ENCODE measurements at places on chromosomes 2 and 18.

- DNase-seq = no peak
Measured at GRCh38 chr2:65834771-65835475, 402.5 kb upstream of the SPRED2 start.

DNA sequence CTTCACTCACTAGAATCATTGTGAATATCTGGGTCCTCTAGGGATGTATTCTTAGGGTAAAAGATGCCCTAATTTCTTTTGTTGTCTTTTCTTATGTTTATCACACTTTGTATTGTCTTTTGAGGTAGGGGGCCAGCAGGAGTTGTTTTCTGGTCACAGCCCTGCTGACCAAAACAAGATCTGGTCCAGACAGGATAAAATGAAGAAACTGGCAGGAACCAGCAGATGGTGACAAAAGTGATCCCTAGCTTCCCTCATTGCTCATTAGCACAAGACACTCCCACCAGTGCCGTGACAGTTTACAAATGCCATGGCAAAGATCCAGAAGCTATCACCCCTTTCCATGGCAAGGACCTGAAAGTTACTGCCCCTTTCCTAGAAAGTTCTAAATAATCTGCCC lies 81.7 kb upstream of the CCDC85A start:
- DNase-seq = no peak

- DNase-seq = no peak
Measured at GRCh38 chr18:57220930-57221483, 74.1 kb downstream of the BOD1L2 start.

- no peak for DNase-seq
Measured at GRCh38 chr18:67980241-67980640, 463.7 kb upstream of the DSEL start.

DNA sequence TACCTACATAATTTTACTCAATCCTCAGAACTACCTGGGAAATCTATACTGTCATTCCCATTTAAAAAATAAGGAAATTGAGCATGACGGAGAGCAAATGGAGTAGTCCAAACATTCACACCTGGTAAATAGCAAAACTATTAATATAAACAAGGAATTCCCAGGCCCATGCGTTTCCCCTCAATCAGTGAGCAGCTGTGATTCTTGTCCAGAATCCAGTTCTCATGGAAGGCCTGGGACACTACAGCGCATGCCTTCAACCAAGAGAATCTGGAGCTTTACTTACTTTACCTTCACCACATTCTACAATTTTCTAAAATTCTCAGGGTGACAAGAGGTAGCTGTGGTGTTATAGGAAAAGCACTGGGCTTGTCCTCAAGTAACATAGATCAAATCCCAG lies 259.0 kb downstream of the LRATD1 start:
- DNase-seq = no peak

DNA sequence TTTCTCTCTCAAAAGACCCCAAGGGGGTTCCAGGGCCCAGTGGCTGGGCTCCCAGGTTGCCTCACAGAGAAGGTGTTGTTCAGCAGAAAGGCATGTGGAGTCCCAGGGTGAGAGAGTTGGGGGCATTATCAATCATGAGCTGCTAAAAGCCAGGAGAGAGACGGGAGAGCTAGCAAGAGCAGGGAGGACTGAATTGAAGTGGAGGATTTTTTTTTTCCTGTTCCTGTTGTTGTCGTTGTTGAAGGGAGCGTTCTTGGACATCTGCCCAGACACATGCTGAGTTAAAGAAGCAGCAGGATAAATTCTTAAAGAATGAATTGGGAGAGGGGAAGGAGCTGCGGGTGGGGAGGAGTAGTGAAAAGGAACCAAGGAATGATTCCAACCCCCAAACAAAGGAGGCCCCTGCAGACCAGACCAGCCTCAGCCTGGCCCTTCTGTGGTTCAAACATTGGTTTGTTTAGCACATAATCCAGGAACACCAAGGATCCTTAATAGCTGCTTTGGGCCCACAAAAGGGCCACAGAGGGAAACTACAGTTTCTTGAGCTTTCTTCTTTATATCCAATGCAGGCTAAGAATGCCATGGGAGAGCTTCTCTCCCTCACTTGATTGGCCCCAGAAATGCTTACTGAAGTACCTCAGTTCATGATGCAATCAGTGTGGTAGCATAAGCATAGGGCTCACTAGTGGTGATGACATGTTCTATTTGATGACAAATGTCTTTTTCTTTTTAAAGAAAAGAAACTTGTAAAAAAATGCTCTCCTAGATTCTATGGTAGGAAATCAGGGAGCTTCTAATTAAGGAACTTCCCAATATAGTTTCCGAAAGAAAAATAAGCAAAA lies 146.0 kb downstream of the SETBP1 start:
- no peak for DNase-seq

GRCh38 chr18:56652802-56653201 lies 1.6 kb downstream of the WDR7 start:
- no peak for DNase-seq

- DNase-seq = no peak
Measured at GRCh38 chr2:54519841-54520459, 63.8 kb downstream of the SPTBN1 start.

DNA sequence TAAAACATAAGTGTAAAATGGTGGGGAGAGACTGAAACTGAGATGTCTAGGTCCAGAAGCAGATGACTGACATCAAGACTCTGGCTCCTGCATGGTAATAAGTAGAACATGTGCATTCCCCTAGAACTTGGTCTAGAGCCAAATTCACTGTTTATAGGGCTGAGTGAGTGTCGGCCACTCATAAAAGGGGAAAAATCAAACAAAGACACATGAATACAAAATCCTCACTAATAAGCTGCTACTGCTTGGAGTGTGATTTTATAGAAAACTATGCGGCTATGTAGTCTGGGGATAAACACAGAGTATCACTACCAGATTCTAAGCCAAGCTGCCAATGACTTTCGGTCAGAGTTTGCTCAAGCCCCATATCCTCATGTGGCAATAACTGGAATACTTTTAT lies 1080.8 kb upstream of the DDX18 start:
- DNase-seq = no peak

GRCh38 chr2:145100301-145100700 lies 580.4 kb upstream of the ZEB2 start:
- DNase-seq = no peak

DNA sequence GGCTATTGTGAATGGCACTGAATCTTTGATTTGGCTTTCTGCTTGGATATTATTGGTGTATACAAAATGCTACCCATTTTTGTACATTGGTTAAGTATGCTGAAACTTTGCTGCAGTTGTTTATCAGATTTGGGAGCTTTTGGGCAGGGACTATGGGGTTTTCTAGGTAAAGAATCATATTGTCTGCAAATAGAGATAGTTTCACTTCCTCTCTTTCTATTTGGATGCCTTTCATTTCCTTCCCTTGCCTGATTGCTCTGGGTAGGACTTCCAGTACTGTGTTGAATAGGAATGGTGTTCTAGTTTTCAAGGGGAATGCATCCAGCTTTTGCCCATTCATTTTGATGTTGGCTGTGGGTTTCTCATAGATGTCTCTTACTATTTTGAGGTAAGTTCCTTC lies 489.1 kb upstream of the LRATD1 start:
- DNase-seq = no peak

- no peak for DNase-seq
Measured at GRCh38 chr2:223647258-223647952, 45.2 kb upstream of the SCG2 start.

DNA sequence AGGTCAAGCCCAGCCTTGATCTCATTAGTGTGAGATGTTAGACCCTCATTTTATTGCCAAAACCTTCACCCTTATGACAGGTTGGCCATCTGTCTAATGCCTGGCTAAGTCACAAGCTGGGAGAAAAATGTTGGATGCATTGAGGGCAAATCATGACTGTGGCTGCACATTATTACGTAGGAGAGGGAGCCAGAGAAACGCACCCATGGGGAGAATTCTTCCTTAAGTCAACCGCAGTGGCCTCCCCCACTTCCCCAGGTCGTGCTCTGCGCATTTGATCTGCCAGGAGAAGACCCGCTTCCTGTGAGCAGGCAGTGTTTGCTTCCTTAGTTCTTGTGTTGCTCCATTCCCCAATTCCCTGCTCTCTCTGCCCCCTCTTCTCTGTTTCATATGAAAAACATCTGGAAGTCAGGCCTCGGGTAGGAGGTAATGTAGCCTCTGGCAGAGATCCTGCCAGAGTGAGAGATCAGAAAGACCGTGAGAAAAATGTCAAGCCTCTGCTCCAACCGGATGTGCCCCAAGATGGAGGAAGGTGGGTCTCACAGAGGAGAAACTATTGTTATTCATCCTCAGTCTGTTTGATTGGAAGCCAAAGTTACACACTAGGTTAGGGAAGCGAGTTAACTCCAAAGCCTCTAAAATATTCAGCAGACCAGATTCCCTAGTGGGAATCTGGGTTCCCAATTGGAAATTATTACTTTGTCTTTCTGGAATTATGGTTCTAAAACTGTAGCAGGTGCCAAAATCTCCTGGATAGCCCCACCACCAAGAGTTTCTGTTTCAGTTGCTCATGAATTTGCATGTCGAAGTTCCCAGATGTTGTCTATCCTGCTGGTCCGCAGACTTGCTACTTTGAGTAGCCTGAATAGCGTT lies 144.3 kb upstream of the PELI1 start:
- no peak for DNase-seq

DNA sequence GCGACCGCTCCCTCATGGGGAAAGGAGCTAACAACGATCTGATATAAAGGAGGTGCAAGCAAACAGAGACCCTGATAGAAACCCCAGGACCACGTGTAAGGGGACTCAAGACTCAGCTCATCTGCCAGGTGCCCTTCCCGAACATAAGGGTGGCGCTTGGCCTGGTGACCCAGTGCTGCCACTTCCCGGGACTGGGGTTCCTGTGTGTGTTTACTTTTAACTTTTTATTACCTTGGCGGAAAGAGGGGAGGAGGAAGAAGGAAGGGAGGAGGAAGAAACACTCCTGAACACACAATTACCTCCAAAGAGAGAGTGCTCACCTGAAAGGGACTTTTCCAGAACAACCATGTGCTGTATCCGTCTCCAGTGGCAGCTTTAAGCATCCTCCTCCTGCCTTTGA lies 56.5 kb upstream of the EDAR start:
- no peak for DNase-seq

DNA sequence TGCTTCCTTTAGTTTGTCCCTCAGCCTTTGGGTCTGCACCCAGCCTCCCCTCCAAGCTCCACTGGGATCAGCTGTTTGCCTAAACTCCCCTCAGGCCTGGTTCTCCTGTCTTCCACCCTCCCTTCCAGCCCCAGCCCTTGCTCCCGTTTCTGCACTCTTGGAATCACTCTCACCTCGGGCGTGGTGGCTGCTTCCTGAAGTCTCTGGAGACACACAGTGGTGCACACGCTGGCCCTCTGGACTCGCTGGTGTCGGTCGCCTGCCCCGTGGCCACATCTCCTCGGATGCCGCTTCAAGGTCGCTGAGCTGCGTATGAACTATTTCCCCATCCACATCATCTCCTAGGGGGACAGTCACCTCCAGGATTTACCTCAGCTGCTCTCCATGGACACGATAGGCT lies 46.3 kb downstream of the PSMG2 start:
- no peak for DNase-seq

GRCh38 chr2:75408771-75409170 lies 152.0 kb downstream of the EVA1A start:
- no peak for DNase-seq

DNA sequence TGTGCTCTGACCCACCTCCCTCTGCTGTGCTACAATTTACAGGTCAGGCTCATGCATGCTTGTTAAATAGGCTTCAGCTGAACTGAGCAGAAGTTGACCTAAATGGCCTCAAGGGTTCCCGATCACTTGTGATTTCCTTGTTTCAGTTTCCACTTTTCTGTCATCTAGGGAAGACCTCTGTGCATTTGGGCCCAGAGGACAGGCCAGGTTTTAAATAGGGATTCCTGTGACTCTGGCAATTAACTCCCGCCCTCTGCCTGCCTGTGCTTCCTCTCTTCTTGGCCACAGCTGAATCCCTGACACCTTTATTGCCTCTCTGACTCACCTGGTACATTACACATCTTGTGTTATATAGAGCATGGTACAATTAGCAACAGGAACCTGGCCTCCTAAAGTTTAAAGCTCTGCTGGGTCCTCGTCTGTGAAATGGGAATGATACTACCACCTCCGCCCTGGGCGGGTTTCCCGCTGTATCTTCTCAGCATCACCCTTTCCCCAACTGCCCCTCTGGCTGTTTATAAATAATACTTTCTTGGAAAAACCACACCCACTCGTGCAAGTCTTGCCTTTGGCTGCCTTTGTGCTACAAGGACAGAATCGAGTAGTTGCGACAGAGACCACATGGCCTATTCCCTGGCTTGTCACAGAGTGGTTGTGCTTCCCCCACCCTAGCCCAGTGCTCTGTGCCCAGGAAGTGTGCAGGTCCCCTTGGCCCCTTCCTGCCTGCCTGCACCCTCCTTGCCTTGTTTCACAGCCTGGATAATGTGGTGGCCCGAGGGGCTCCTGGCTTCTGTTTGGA lies 7.9 kb downstream of the CABLES1 start:
- no peak for DNase-seq

DNA sequence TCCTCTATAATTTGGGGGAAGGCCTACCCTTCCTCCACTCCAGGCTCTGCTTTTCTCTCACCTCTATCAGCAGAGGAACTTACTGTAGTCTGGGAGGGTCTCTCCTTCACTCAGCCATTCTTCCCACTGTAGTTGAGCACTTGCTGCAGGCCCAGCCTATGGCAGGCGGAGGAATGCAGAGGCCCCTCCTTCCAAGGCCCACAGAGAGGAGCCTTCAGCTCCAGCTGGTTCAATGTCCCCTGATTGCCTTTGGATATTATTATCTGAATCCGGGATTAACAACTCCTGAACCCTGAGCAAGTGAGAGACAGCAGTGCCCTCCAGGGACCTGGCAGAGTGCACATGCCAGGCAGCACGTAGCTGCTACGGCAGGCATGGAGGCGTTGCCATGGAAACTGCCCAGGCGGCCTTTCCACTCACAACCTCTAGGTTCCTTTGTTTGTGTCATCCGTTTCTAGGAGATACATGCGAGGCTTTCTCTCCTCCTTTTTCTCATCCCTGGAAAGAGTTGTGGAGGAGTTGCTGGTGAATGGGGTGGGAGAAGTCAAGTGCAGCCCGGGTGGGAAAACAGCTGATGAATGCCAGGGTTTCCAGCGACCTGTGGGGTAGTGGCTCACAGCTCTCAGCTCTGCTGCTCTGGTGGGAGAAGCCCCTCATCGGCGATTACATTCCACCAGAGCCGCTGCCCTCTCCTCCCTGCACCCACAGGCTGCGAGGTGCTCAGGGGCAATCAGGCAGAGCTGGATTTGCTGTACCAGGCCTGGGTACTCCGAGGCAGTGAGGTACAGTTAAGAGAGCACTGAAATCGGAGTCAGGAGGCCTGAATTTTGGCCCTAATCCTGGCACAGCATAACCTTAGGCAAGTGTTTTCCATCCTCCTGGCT lies 55.3 kb upstream of the HK2 start:
- no peak for DNase-seq

GRCh38 chr2:238098901-238099713 lies 1.0 kb upstream of the ESPNL start:
- no peak for DNase-seq

DNA sequence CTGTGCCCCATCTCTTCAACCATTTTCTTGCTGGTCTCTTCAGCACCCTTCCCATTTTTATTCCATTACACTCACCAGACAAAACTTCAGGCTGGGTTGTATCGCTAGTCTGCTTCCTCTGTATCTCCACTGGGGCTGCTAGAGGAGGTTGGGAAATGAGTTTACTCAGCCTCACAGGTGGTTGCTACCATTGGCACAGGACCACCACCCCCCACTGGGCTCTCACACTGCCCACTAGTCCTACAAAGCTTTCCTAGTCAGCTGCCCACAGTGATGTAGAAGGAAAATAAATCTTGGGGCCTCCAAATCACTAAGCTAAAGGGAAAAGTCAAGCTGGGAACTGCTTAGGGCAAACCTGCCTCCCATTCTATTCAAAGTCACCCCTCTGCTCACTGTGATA lies 12.3 kb upstream of the IL1B start:
- DNase-seq = no peak

GRCh38 chr2:149164296-149164695 lies 125.8 kb downstream of the LYPD6B start:
- DNase-seq = no peak

Measured in 8988T (cell line).